ENCODE measurements at places on chromosomes 16 and 17. TPM values are rescaled to one million over a fixed set of nuclear protein-coding genes. Genes with fewer than 3 reads are reported as not detected.

DNA sequence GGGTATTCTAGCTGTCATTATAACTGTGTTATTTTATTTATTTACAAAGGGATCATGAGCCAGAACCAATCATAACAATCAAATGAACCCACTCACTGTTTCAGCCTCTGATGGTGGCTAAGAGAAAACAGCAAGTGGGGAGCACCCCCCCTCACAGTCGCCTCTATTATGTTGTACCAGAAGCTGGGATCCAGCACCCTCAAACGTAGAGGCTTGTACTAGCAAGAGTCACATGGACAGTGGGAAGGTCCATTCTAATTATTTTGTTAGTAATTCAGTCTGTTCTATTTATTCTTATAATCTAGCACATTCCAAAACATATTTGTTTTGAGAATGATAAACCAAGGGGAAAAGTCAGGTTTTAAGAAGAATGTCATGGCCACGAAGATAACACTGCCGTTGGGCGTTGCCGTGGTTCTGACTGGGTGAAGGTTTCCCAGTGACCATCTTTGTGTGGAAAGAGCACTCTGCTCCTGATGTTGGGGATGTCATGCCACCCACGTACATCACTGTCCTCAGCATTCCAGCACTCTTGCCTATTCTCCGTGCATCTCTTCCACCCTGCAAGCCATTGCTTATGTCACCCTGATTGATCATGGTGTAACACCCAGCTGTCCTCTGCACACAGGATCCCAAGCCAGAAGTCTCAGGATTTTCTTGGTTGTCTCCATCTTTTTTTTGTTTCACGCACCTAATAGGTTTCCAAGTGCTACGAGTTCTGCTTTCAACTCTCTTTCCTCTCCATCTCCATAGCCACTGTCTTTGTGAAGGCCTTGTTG is 205.8 kb downstream of the PRKCA start:
- no peak for DNase-seq

DNA sequence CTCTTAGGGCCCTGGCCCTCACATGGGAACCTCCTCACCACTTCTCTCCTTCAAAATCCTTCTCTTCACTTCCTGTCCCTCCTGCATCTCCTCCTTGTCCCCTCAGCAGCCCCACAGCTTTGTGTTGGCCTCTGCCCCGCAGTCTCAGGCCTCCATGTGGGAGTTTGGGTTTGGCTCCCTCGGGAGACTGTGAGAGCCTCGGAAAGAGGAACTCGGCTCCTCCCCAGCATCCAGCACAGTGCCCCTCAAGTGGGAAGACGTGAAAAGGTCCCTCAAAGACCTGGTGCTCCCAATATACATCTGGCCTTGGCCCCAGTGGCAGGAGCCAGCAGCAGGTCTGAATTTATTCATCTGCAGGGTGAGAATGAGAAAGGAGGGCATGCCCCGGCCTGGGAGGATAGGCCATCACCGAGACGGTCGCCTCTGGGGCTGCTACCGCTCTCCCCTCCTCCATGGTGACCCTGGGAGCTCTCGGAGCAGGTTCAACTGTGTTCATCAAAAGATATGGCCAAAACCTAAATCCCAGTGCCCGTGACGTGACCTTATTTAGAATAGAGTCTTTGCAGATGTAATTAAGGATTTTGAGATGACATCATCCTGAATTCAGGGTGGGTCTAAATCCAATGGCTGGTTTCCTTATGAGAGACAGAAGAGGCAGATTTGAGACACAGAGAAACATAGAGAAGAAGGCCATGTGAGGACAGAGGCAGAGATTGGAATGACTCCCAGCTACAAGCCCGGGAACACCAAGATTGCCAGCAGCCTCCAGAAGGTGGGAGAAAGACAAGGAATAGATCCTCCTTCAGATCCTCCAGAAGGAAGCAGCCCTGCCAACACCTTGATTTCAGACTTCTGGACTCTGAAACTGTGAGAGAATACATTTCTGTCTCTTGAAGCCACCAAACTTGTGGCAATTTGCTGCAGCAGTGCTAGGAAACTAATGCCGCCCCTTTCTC is 135.1 kb downstream of the MRM1 start:
- no peak for DNase-seq

The CCL4L2 gene
- 4.5 TPM for total RNA-seq

GRCh38 chr16:87369117-87369765 is 14.3 kb downstream of the FBXO31 start:
- DNase-seq, result no peak

- DNase-seq, result no peak
These were observed 11.8 kb downstream of the SLC9A5 start for GRCh38 chr16:67260426-67261063.

DNA sequence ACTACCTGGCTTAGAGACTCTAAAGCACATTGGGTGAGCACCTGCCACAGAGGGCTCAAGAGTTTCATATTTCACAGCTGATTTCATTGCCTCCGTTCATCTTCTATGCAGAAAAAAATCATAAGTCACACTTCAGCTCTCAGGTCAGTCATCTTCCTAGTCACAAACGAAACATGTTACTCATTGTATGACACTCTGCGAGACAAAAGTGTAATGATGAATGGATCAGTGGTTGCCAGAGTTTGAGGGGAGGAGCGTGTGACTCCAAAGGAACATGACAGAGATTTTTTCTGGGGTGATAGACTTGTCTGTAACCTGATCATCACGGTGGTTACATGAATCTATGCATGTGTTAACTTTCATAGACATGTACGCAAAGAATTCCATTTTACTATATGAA is 195.2 kb upstream of the CNTNAP4 start:
- no peak for DNase-seq

- DNase-seq, result no peak
These were observed 58.2 kb downstream of the CNTNAP4 start for GRCh38 chr16:76335180-76335974.

DNA sequence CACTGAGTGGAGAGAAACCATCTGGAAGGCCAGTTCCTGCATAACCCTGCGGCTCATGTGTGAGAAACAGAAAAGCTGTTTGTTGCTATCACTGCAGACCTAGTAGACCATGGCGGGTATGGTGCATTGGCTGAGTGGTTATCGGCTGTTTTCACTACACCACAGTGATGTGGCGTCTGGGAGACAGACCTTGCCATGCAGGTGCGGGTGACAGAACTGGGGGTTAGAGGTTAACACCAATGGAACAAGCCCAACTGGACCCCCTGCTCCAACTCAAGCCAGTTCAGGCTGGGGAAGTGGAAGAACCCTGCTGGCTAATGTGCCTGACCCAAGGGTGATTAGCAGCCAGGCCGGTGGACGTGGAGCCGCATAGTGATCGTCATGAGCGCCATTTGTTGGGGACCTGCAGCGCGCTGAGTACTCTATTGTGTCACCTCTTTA is 91.9 kb downstream of the IRF8 start:
- DNase-seq, result no peak

DNA sequence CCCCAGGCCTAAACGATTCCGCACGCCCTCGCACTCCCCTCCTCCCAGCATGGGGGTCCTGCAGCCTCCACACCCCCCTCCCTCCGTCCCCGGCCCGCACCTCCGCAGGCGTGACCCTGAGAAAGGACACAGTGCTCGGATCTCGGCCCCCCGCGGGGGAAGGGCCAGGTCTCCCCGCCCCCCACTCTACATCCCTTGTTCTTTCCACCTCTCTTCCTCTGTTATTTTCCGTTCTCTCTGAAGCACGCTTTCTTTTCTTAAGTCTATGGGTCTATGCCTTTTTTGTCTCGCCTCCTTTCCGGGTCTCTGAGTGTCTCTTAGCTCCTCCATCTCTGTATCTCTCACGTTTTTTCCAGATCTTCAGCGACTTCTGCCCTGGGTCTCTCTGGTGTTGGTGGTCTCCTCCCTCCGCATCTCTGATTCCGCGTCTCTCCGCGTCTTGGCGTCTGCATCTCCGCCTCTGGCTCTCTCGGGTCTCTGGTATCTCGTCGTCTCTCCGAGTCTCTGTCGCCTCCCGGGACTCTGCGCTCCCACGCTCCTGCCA is 2.1 kb upstream of the HES7 start:
- no peak for DNase-seq

- DNase-seq, result peak; percentile 37
These were observed 315.2 kb downstream of the FOXL1 start for GRCh38 chr16:86893506-86893905.

The TNK1 gene
- total RNA-seq, result 5.8 TPM

The SCN4A gene
- total RNA-seq, result not detected

- no peak for DNase-seq
These were observed 21.2 kb downstream of the PDILT start for GRCh38 chr16:20383106-20384029.

The PDILT gene
- total RNA-seq, result not detected

DNA sequence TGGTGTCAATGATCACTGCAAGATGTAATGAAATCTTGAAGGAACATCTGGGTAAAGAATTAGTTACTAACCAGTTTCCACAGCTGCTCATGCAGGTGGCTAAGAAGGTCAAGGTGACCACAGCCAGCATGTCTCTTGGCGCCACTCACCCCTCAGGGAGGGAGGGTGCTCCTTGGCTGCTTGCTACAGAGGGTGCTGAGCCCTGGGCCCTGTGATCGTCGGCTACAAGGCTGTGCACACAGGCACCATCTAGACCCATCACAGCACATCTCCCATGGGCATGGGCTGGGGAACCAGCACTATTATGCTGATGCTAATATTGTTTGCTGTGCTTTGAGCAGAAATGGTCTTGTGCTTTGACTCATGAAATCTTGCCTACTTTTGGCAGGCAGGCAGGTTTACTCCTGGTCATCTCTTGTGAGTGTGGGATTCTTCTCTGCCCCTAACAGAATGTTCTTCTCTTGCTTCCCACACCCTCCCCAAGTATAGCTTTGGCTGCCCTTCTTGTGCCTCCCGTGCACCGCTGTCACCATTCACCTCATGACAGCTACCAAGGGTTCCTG is 36.4 kb downstream of the TXNDC11 start:
- no peak for DNase-seq

DNA sequence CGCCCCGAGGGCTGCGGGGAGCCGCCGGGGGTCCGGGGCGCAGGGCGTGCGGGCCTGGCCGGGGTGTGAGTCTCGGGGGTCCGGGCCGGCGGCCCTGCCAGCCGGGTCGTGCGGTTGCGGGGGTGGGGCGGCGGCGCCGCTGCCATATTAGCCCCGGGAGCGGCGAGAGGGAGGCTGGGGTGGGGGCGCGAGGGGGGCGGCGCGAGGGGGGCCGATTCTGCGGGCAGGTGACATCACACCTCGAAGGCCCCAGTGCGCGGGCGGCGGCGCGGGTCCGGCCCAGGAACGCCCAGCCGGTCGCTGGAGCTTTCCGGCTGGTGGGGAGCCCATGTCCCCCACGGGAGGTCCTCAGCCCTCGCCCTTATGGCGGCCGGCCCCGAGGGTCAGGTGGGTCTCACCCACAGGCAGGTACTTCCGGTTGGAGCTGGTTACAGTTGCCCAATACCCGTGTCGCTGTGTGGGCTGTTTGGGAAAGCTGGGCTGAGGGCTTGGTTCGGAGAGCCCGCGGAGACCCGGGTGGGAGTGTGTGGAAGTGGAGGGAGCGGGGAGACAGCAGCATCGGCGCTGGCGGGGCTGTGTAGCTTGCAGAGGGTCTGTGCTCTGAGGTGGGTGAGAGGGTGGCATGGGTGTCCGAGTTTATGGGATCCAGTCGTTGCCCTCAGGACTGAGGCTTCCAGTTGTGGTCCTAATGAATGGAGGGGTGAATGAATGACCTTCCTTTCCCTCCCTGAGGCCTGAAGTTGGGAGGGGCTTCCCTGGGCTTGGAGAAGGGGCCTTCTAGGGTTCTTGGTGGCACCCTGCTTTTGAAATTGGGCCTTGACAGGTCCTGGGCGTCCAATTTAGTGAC is 804 bp downstream of the ATP6V0C start:
- peak; percentile 85 for DNase-seq

The ABCA6 gene
- 36.3 TPM for total RNA-seq

The ZPBP2 gene
- total RNA-seq, result not detected

The TEX14 gene
- total RNA-seq, result 1.3 TPM

- DNase-seq, result no peak
These were observed 88.9 kb upstream of the HLF start for GRCh38 chr17:55175788-55176427.

DNA sequence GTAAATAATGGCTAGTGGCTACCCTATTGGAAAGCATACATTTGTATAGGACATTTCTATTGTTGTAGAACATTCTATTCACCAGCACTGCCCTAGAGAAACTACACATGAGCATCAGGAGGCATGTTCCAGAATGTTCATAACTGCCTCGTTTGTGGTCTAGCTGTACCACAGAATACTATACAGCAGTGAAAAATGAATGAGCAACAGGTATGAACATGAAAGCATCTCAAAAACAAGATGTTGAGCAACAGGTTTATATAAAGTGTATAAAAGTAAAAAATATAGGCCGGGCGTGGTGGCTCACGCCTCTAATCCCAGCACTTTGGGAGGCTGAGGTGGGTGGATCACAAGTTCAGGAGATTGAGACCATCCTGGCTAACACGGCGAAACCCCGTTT is 91.7 kb downstream of the BMERB1 start:
- DNase-seq, result no peak

- DNase-seq, result no peak
These were observed 8.5 kb upstream of the ICAM2 start for GRCh38 chr17:64028874-64029464.

DNA sequence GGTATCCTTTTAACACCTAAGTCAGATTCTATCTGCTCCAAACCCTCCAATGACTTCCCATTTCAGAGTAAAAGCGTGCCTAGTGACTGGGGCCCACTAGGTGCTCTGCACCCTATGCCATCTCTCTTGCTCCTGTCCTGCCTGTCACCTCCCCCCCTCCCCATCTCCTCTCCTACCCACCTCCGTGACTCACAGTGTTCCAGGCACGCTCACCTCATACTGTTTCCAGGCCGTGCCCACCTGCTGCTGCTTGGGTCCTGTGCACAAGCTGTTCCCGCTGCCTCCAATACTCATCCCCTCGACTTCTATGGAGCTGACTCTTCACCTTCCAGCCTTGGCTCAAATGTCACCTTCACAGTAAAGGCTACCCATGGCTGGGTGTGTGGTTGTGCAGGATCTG is 21.7 kb downstream of the DNAH3 start:
- no peak for DNase-seq

- no peak for DNase-seq
These were observed 177.0 kb upstream of the TNRC6C start for GRCh38 chr17:77781536-77781935.

GRCh38 chr17:4980644-4981216 is 6.7 kb downstream of the CAMTA2 start:
- no peak for DNase-seq

The WFDC1 gene
- 26.0 TPM for total RNA-seq

The CHST6 gene
- total RNA-seq, result 0.09 TPM

The TPSG1 gene
- 2.3 TPM for total RNA-seq

The HBZ gene
- total RNA-seq, result not detected

DNA sequence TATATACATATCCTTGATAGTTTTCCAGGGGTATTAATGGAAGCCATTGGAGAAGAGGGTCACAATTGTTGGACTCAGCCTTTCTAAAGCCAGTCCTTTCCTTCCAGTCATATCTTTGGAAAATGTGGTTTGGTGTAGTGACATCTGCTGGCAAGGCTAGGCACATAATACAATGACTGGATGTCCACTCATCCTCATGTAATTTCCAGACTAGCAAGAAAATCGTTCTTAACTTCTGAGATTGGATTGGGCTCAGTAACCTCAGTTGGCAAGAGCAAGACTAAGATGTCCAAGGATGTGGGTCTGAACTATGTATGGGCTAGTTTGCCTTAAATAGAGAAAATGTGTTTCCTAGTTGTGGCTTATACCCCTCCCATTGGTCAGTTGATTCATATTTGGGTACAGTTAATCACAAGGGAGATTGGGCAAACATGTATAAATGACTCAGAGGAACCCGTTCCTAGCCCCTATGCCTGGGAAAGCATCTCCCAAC is 8.7 kb upstream of the KAT7 start:
- no peak for DNase-seq

The TMEM219 gene
- 133 TPM for total RNA-seq

Data from upper lobe of right lung (tissue), 1 donor.